ENCODE measurements at places on chromosomes 16 and 17.

DNA sequence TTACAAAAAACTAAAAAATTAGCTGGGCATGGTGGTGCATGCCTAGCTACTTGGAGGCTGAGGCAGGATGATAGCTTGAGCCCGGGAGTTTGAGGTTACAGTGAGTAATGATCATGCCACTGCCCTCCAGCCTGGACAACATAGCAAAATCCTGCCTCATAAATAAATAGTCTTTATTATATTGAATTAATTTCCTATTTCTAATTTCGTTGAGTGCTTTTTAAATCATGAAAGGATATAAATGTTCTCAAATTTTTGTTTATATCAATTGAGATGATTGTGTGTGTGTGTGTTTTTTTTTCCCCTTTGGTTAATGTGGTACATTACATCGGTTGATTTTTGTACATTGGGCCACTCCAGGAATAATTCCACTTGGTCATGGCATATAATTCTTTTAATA, 32.0 kb upstream of the AQP8 start:
- no peak for DNase-seq

GRCh38 chr17:63189930-63190329, 223.9 kb downstream of the TANC2 start:
- no peak for DNase-seq

- DNase-seq: peak; percentile 47
Measured at GRCh38 chr17:80146121-80147034, 550 bp downstream of the EIF4A3 start.

GRCh38 chr17:1709971-1710806, at the start of gene TLCD2:
Gene TLCD2, minus strand, starts transcription at chr17:1710377. Its CDS starts 135 bp downstream, at chr17:1710242.
- DNase-seq: peak; percentile 23

GRCh38 chr16:35631261-35631945, 2172.0 kb downstream of the TP53TG3F start:
- no peak for DNase-seq

GRCh38 chr17:12734926-12735325, 54.4 kb upstream of the ARHGAP44 start:
- no peak for DNase-seq

- peak; percentile 66 for DNase-seq
Measured at GRCh38 chr17:32007463-32008298, 498 bp downstream of the LRRC37B start.

- no peak for DNase-seq
Measured at GRCh38 chr17:7352503-7352889, 534 bp downstream of the KCTD11 start.

DNA sequence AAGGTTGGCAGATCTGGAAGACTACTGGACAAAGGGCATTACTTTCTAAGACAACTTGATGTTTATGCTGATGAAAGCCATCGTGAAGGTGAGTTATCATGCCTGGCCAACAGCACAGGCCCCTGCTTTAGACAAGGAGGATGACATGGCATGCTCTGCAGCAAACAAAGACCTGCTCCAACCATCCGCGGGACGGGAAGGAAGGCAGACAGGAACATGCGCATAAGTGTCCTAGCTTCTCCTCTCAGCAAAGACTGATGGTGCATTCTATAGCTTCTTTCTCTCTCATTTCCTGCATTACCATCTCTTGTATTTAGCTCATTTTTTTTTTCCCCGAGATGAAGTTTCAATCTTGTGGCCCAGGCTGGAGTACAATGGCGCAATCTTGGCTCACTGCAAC, 5.4 kb downstream of the NPLOC4 start:
- DNase-seq: no peak

GRCh38 chr17:34606763-34607162, 27.4 kb downstream of the TMEM132E start:
- peak; percentile 44 for DNase-seq
